ENCODE measurements at places on chromosomes 2 and 18.

DNA sequence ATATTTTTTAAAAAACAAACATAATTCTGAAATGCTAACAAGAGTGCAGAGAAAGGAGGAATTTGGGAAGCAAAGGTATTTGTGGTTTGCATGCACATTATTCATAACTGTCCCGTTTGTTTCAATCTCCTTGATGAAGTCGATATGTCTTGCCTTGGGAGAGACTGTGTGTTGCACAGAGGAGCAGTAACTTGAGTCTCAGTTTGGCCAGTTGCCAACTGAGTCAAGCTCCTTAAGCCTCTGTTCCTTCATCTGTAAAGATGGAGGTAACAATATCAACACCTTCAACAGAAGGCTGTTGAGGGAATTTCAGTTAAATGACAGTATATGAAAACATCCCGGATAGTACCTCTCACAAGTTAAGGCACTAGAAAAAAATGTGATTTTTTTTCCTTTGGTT lies 226.2 kb downstream of the ASXL3 start:
- no peak for DNase-seq

GRCh38 chr2:208879666-208880065 lies 473.1 kb downstream of the PTH2R start:
- no peak for DNase-seq

GRCh38 chr2:128691526-128691925 lies 372.9 kb upstream of the HS6ST1 start:
- DNase-seq, result no peak

DNA sequence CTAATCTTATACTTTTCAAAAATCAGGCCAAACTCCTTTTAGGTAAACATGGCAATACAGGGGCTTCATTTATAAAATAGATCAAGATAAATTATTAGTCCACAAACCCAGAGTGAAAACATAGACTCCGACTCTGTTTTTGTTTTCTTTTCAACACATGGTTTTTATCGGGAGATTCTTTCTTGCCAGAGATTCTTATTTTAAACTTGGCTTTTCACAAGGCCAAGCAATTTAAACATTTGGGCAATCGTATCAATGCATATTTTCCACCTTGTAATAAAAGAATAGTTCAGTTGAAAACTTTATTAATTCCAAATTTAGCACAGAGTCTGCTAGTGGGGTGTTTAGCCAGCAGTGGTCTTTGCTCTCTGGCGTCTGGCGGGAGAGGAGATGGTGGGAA lies 71.9 kb downstream of the SOX11 start:
- no peak for DNase-seq

DNA sequence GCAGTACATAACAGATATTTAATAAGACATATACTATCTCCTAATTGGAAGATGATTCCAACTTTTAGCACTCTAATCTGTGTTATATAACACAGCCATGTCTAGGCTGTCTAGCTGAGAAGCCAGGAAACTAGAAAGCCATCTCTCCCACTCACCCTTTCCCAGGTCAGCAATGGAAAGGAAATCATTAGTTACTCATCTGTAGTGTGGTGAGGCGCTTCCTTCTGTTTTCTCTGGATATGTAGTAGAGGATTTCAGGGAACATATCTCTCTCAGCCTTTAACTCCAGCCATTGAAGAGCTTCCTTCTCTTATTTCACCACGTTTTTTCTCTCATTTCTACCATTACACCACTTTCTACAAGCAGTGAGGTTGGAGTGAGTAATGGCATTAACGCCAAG lies 19.4 kb downstream of the RBBP8 start:
- no peak for DNase-seq

DNA sequence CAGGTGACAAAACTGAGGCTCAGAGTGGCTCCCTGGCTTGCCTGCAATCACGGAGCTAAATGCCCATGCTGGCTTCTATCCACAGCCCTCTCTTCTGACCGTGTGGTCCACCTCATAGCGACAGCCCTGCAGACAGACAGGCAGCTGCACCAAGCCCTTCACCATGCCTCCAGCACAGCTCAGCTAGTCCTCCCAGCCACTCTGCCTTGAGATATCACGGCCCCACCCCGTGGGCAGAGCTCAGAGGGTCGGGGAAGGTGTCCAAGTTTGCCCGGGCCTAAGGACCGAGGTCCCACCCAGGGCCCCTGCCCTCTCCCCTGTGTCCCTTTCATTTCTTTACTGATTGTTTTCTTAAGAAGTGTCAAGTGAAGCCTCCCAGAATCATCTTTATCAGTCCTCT lies 128.2 kb upstream of the GLI2 start:
- no peak for DNase-seq

DNA sequence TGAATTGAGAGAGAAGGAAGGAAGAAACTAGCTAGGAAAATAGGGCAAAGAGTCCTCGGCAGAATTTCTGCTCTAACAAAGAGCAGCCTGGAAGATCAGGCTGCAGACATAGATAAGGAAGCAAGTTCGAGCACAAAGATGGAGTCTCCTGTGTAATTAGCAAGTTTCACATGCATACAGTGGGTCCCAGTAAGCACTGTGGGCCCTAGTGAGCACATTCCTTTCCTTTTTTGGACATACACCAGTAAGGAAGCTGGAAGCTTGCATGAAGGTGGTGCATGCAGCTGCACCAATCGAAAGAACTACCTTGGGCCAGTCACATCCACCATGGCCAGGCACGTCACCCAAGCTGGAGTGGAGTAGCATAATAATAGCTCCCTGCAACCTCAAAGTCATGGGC lies 109.7 kb downstream of the NOL4 start:
- no peak for DNase-seq

DNA sequence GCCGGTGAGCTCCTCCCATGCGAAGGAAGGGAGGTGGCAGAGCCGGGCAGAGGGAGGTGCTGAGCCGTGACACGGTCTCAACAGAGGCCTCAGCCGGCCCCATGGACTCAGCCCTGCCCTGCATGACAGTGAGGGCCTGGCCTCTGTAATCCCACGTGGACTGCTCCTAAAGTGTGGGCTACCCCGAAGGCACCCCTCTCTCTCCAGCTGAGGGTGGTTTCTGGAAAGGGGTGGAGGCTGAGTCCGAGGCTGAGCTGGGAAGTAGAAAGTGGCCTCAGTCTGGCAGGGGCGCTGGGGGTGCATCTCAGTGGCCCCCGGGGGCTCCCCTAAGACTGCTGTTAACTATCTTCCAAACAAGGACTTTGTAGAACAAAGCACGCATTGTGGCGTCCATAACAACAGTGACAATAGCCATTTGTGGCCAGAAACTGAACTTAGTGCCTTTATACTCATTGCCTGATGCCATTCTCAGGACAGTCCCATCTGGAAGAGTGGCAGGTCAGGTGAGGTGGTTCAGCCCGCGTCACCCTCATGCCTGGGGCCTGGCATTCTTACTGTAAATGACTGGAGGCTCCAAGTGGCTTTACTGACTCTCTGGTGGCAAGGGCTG lies 192.4 kb downstream of the TWIST2 start:
- DNase-seq, result no peak

GRCh38 chr2:135258193-135258592 lies 206.1 kb downstream of the RAB3GAP1 start:
- no peak for DNase-seq

DNA sequence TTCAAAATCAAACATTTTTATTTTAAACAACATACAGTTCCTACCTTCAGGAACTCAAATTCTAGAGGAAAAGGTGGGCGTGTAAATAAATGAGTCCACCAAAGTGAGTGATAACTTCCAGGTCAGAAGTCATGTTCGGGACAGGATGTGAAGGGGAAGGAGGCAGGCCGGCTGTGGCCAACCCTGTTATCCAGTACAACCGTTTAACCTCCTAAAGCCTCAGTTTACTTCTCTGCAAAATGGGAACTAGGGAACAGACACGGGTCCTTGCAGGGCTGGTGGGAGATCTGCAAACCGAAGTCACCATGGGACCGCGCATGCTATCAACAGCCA lies 373 bp downstream of the EIPR1 start:
- no peak for DNase-seq

GRCh38 chr2:12269041-12269972 lies 447.4 kb upstream of the TRIB2 start:
- no peak for DNase-seq

GRCh38 chr2:192749611-192750200 lies 555.0 kb upstream of the TMEFF2 start:
- no peak for DNase-seq

- DNase-seq, result no peak
These were observed 109.1 kb downstream of the PLEKHA3 start for GRCh38 chr2:178589335-178589734.

GRCh38 chr18:73261923-73262322 lies 394.1 kb upstream of the NETO1 start:
- DNase-seq, result no peak

DNA sequence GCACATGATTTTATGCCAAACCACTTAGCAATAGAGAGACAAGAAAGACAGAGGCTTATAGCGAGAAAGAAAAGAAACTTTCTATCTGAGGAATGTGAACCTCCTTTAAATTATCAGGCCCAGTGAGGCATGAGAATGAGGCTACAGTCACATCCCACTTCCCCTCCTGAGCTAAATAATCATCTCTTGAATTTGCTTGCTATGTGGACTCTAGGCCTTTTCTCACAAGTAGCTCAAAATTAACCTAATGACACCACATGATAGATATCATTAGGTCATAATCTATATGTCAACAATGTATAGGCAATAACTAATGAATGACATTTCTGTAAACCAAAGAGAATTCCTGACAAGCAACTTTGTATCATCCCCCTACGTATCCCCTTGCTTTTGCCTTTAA lies 301.5 kb upstream of the MGAT5 start:
- no peak for DNase-seq

GRCh38 chr2:120400551-120400950 lies 54.6 kb downstream of the INHBB start:
- DNase-seq, result no peak

DNA sequence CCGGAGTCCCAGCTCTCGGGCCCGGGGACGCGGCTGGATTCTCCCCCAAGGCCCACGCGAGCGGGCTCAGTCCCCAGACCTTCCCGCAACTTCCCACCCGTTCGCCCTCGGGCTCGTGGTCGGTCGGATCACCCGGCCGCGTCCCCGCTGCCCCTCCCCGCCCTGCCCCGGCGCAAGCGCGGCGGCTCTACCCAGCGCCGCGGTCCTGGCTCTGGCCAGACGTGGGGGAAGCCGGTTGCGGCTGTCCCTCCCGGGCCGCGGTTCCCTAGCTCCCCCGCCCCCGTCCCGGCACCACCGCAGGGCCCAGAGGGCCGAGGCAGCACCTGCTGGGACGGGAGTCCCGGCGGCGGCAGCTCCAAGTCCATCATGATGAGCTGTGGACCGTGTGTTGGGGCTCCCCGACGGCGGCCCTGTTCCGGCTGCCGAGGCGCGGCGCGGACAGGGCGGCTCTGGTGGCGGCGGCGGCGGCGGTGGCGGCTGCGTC lies 276 bp downstream of the NFE2L2 start:
- DNase-seq, result peak; percentile 29

DNA sequence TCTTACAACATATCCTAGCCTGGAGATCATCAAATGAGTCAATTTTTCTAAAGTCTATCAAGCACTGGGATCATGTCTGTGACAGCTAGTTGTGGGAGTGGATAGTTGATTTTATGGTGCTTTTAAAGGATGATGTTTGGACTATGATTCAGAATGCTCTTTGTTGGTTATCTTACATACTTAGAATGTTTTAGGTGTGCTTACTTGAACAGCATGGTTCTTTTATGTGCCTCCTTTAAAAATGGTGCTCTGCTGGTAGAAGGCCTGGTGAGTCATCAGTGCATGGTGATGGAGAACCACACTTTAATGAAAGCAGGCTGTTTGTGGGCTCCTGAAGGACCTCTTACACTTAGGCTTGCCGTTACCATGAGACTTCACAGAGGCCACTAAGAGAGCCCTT lies 682.7 kb upstream of the FANCL start:
- DNase-seq, result no peak

GRCh38 chr18:63999871-64000270 lies 30.0 kb downstream of the SERPINB8 start:
- DNase-seq, result no peak

DNA sequence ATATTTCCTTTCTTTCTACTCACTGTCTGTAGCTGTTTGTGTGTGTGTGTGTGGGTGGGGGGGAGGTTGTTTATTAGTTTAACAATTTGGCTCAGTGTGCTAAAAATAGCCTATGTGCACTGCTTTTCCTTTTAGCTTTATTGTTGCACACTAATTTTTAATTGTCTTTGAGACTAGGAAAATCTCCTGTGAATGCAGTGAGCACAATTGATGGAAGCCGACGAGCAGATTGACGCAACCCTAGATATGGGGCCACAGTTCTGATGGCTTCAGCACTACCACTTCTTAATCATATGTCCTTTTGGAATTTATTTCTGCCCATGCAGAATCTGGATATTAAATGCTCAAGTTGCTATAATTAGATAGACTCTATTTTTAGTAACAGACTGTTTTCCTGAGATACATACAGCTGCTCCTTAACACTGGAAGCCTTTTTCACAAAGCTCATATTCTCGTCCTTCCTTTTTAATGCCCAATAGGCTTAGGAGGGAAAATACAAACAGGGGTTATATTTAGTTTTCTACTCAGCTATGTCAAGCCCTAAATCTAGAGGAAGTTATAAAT lies 109.1 kb downstream of the IRS1 start:
- DNase-seq, result no peak

DNA sequence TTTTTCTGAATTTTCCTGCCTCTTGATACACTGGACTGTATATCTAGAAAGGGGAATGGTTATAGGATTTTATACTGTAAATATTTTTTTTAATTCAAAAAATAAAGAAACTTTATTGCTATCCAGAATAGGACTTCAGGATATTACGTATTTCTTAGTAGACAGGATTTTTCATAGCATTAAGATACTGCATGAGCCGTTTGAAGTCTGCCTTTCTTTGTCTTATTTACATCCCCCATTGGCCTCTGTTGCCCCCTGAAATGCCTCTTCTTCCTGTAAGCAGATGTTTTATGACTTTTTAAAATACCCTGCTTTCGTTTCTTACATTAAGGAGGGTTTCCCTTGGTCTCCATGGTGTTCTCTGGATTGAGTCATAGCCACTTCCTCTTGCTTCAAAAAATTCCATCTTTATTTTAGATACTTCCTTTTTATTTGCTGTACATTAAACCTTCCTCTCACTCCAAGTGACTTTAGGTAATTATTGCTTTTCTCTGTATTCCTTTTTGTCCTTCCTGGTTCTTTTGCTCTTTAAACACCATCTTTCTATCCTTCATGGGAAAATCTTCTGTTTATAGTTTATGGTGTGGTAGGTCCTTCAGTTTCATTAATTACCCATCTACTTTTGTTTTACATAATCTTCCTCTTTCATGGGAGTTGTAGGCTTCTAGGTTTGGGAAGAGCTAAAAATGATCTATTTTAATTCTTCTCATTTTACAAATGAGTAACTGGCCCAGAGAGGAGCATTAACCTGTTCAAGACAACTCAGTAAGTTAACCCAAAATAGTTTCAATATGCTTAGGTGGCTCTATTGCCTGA lies 72.6 kb downstream of the ZNF532 start:
- DNase-seq, result no peak

Data from T-helper 17 cell (primary cell).